ENCODE measurements at places on chromosomes 1 and 21.

DNA sequence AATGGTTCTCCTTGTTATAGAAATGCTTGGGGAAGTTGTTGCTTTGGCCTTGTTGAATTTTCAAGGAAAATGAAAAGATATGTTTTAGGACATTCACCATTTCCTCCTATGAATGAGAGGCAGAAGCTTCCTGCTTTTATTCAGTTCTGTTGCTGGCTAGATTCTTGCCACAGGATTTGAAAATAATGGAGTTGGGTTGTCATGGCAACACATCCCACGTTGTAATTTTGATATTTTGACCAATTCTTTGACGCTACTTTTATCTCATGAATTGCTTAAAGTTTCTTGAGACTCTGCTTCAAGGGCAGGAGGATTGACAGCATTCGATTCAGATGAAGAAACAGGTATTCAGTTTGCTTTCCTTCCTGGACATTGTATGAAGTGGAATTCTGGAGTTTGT is 331.5 kb downstream of the PRDM2 start:
- DNase-seq: no peak

DNA sequence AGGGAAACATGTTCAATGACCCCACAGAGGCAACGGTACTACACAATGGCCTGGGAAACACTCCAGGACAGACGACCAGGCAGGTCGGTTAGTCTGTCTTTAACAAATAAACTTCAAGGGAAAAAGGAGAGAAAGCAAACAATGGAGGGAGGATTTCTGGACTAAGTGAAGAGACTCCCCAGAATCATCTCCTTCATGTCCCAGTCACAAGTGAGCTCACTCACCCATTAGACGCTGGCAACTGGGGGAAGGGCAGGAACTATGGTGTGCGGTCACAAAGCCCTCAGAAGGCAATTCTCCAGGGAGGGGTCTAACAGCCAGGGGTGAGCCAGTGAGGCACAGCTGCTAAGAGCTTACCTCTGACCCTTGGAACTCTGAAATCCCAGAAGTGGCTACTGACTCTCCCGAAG is 55.7 kb upstream of the NADK start:
- DNase-seq: no peak

GRCh38 chr1:6802893-6803292 is 17.6 kb downstream of the CAMTA1 start:
- DNase-seq: no peak

DNA sequence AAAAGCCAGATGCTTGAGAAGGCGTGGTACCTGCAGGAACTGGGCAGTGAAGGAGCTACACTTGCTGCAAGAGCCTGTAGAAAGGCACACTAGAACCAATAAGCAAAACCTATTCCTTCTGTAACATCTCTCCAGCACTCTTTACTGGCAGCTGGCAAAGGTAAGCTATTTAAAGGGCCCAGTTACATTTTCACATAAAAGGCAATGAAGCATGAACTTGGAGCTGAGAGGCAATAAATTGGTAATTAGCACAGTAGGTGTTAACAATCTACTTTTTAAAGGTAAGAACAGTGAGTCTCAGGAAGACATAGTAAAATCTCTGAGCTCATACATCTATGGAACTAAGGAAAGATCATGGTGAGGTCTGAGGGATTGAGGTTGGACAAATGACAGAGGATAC is 167.1 kb upstream of the OLFM3 start:
- DNase-seq: no peak

DNA sequence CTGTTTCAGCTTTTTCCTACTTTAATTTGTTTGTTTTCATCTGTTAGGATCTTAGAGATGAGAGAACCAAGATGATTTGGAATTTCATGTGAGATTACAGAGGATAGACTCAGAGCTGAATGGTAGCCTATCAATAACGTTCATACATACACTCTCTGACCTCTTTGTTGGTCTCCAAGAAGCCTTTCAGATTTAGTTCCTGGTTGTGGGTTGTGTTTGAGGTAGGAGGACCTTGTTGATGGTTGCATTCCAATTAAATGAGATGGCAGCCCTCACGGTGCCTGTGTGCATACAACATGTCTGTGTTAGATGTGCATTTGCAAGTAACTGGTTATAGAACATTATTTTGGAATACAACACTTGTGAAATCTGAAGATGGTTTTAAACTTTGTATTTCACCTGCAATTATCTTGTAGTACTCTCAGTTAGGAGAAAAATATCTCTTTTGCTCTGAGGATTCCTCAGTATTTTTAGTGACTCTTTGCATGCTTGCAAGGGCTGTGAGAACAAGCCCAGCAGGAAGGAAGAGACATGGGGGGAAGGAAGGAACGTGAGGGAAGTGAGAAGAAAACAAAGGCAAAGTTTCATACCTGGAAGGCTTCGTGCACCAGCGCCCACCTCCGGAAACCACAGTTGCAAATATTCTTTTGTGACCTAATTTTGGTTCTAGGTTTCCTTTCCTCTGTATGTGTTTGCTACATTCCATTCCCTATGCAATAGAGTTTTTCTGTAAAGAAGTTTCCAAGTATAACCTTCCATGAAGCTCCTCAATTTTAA is 291.8 kb downstream of the DISC1 start:
- DNase-seq: no peak

GRCh38 chr1:2971101-2971501 is 50.2 kb upstream of the ACTRT2 start:
- no peak for DNase-seq

- no peak for DNase-seq
Observed at GRCh38 chr21:46080171-46081021, 17.5 kb upstream of the COL6A2 start.

DNA sequence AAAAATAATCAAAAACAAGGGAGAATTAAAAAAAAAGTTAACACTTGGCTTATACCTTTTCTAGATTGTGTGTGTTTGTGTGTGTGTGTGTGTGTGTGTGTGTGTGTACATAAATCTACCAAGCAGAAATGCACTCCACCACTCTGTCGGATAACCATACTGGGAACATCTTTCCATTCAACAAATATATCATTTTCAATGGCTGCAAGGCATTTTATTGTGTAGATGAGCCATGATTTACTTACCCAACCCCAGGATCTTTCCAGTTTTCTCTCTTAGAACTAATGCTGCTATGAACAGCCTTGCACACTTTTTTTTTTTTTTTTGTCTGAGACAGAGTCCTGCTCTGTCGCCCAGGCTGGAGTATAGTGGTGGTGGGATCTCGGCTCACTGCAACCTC is 25.8 kb downstream of the LRRC38 start:
- no peak for DNase-seq

GRCh38 chr1:48563021-48563420 is 91.0 kb upstream of the SPATA6 start:
- DNase-seq: no peak

DNA sequence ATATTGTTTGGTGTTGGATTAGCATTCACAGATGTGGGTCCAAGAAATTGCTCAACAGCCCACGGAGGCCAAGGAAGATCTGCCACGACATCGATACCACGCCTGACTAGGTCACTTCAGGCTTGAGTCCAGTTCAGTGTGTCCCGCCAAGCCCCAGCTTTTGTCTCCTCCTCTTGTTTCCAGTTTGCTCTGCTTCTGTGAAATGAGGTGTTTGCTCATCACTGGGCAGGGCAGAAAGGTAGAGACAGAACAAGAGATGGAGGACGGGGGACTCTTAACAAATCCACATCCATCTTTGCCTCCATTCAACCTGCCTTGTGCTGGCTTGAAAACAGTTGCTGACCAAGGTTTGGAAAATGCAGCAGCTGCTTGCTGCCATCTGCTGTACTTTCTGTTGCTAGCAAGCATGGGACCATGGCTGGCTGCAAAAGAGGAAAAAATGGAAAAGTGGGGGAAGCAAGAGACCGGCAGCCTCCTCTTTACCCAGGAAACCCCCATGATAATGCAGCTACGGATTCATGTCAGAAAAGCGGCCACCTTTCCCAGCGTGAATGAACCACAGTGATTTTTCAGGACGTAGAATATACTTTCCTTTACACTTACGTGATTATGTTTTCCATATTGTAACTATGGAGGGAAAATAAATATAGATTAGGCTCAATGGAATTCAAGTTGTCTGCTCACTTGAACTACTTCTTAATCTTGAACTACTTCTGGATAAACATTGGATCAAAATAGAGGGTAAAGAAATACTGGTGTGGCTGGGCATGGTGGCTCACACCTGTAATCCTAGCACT is 80.2 kb upstream of the GREM2 start:
- no peak for DNase-seq

DNA sequence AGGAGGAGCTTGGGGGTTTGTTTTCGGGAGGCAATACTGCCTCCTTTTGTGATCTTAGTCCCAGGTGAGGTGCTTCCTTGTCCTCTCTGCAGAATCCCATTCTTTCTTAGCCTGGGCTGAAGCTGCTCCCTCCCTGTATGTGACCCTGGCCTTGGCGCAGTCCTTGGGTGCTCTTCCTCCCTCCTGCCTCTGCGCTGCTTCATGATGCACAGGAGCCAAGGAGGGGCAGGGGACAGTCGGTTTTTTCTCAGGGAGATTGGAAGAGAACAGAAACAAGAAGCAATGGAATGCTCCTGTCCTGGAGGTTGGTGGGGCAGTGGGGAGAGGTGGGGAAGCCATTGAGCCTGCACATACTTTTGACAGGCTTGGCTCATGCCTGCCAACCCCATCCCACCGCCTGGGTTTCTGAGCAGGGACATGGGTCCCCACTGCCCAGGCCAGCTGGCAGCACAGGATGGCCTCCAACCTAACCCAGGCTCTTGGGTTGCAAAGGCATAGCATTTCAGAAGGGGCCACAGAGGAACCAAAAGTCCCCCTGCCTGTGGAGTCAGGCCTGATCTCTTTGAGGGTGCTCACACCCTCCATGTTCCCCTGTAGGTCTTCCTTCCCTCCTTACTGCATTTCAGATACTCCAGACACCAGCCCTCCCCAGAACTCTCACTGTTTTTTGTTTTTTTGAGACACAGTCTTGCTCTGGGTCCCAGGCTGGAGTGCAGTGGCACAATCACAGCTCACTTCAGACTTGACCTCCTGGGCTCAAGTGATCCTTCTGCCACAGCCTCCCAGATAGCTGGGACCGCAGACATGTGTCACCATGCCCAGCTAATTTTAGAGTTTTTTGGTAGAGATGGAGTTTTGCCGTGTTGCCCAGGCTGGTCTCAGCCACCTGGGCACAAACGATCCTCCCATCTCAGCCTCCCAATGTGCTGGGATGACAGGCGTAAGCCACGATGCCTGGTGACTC is 16.1 kb downstream of the IL6R start:
- no peak for DNase-seq

DNA sequence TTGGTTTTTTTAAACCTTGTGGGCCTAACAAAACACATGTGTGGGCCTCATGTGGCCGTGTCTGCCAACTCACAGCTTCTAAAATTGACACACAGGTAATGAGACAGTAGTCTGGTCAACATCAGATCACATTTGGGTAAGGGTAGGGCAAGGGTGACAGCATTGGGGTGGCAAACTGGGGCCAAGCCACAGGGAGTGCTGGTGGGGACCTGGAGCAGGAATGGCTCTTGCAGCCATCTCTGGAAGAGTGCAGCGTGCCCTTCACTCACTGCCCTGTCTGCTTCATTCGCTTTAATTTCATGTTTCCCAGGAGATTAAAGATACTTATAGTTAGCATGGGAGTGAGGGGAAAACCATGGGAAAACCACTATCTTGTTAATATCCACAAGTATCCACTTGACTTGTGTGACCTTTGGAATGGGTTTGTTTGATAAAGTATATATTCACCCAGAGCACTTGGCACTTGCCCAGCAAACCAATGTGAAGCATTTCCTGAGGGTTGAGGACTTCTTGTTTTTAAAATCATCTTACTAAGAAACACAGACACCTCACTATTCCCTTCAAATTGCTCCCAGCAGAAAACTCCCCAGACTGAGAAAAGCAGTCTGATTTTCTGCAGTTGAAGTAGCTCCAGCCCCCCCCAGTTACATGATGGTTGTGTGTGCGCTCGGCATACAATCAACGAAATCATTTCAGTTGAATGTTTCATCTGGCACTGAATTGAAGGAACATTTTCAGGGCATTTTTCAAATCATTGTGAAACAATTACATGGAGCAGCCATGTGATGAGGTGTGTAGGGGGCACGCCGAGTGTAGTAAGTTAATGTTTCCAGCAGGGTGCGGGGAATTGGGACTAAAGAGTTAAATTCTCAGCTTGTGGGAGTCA is 175.7 kb downstream of the VPS13D start:
- no peak for DNase-seq

DNA sequence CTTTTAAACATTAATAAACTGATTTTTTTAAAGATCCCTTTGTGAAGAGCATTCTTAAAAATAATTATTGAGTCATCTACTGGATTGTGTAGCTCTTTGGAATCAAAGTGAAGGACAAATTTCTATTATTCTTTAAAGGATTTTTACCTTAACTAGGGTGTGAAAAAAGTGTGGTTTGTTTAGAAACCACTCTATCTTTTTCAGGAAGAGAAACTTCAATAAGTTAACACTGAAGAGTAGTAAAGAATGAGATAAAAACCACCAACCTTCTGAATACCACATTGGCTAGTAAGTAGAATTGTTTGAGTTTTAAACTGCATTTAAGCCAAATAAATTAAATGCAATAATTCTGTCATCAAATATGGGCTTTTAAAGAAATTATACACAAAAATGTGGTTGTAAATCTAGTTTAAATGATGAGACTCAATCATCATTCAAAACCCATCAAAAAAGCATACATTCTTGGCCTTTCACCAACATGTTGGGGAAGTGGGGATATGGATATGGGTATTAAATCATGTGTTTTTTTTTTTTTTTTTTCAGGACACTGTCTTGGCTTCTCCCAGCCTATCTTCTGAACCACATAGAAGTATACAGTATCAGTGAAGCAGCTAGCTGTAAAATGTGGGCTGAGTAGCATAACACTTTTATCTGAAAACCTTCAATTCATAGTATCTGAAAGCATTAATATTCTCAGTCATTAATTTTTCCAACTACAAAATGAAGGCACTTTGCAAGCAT is 4.8 kb downstream of the S1PR1 start:
- no peak for DNase-seq

DNA sequence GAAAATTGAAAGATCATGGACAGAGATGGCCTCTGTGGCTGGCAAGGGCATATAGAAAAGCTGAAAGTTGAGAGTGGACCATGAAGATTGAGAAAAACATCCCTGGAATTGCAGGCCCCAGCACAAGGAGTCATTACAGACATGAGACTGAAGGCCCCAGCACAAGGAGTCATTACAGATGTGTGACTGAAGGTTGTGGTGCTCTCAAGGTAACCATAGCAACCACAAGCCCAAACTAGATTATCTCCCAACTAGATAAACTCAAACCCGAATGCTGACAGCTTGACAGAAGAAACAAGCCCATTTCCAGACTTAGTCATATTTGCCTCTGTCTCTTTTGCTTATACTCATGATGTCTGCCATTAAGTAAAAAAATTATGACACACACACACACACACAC is 1252.1 kb upstream of the ADGRL4 start:
- no peak for DNase-seq

- no peak for DNase-seq
Observed at GRCh38 chr1:11539850-11540772, 61.2 kb downstream of the DISP3 start.

DNA sequence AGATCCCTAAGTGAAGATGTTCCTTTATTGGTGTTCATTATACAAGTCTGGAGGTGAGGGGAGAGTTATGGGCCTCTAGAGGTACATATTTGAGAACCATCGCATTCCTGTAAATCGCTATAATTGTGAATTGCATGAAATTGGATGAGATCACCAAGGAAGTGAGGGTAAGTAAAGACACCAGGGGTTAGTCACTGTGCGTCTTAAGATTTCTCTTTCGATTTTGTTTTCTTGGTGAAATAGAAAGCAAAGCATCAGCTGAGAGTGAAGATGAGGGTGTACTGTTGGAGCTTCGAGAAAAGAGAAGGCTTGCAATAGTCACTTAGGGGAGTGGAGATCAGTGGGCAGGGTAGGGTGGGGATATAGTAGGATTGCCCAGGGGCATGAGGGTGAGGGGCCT is 82.1 kb downstream of the RAVER2 start:
- DNase-seq: no peak

- DNase-seq: no peak
Observed at GRCh38 chr1:243731974-243732625, 117.9 kb downstream of the AKT3 start.

Data from stimulated activated CD8-positive, alpha-beta memory T cell treated with anti-CD3 and anti-CD28 coated beads, Interleukin-15, amount 100 ng/mL, for 1 hour (primary cell).